Common myeloid progenitor, CD34-positive (primary cell): ENCODE measurements at places on chromosomes 13 and 19.

DNA sequence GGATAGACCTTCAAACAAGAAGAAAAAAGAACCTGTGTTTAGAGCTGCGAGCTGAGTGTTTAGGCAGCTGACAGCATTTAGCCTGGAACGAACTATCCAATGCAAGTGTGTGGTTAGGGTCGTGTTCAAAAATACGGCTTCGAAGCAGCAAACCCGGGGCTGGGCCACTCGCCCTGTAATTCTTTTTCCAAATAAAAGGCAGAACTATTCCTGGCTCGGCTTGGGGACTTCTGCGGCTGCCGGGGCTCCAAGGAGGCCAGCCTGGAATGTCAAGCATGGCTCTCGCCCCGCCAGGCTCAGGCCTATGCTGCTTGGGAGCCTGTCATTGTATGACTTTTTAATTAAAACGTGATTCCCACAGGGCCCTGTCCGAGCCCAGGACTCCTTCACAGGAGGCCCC is 51.7 kb upstream of the KLF2 start:
- H3K4me3 ChIP-seq: no peak overlapping the region
- H3K36me3 ChIP-seq: no peaks in the 10 kb centered on the region
- no peaks in the 10 kb centered on the region for H3K27me3 ChIP-seq
- H3K27ac ChIP-seq: no peak overlapping the region

DNA sequence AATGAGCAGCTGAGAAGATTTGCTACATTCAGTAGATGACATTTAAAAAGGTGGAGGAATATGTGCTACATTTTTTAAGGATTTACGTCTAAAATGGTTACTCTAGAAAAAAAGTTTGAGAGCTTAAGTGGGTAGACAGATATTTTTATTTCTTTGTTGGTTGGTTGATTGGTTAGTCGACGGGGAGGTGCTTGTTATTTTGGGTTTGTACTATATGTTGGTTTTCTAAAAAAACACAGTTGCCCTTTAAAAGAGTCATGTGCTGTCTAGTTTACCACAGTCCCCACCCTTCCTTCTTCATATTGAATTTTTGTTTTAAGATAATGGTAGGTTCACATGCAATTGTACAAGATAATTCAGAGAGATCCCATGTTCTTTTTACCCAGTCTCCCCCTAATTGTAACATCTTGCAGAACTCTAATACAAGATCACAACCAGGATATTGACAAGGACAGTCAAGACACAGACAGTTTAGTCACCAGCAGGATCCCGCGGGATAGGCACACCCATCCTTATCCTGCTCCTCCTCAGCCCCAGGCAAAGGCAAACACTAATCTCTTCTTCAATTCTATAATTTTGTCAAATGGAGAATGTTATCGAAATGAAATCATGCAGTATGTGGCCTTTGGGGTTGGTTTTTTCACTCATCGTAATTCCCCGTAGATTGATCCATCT is 171.4 kb downstream of the FOXO1 start:
- no peaks in the 10 kb centered on the region for H3K27me3 ChIP-seq
- DNase-seq: no peak
- no peaks in the 10 kb centered on the region for H3K36me3 ChIP-seq
- peaks cover 6% of the 10 kb centered on the region for H3K4me1 ChIP-seq

DNA sequence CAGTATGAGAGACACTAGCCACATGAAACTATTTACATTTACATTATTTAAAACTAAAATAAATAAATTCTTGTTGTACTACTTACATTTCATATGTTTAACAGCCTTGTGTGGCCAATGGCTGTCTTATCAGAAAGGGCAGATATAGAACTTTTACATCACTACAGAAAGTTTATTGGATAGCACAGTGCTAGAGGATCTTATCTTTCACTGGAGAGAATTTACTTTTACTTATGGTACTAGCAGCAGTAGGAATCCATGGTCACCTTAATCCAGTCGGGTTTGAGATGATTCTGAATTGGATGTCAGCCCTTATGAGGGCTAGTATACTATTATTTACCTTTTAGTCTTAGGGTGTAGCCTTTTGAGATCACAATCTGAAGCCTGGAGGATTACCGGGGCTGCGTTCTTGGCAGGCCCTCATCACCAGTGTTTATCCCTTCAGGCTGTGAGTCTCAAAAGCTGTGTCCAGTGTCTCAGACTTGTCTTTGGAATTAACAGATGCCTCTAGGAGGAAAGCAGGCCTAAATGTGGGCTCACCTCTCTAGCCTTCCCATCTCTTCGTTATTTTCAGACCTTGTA is 21.7 kb downstream of the IFT88 start:
- no peak for DNase-seq
- H3K4me3 ChIP-seq: no peak overlapping the region
- no peaks in the 10 kb centered on the region for H3K27me3 ChIP-seq
- no peaks in the 10 kb centered on the region for H3K4me1 ChIP-seq
- peaks cover 13% of the 10 kb centered on the region for H3K36me3 ChIP-seq

DNA sequence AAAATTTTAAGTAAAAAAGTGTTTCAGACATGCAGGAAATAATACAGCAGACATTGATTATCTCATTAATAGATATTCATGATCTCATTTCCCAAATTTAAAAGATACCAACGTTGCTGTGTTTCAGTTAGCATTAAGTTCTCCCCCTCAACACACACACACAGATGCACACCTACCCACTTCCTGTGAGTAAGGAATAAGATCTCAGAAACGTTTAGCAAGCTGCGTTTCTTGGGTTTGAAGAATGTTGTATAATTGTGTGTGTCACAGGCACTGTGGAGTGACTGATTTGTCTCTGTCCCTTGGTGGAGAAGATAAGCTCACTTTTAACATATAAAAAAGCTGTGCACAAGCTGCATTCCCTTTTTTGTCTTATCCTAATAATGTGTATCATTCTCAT is 196.8 kb downstream of the PDS5B start:
- no peaks in the 10 kb centered on the region for H3K27me3 ChIP-seq
- H3K4me3 ChIP-seq: no peak overlapping the region
- H3K4me1 ChIP-seq: peaks cover 13% of the 10 kb centered on the region
- peaks cover 21% of the 10 kb centered on the region for H3K36me3 ChIP-seq

DNA sequence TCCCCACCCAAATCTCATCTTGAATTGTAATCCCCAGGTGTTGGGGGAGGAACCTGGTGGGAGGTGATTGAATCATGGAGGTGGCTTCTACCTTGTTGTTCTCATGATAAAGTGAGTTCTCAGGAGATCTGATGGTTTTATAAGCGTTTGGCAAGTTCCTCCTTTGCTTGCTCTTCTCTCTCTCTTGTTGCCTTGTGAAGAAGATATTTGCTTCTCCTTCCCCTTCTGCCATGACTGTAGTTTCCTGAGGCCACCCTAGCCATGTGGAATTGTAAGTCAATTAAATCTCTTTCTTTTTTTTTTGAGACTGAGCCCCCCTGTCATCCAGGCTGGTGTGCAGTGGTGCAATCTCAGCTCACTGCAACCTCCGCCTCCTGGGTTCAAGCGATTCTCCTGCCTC is 34.4 kb downstream of the VSTM1 start:
- no peaks in the 10 kb centered on the region for H3K36me3 ChIP-seq
- H3K4me3 ChIP-seq: no peak overlapping the region
- H3K27me3 ChIP-seq: peaks cover 2% of the 10 kb centered on the region
- DNase-seq: no peak
- H3K27ac ChIP-seq: no peak overlapping the region

DNA sequence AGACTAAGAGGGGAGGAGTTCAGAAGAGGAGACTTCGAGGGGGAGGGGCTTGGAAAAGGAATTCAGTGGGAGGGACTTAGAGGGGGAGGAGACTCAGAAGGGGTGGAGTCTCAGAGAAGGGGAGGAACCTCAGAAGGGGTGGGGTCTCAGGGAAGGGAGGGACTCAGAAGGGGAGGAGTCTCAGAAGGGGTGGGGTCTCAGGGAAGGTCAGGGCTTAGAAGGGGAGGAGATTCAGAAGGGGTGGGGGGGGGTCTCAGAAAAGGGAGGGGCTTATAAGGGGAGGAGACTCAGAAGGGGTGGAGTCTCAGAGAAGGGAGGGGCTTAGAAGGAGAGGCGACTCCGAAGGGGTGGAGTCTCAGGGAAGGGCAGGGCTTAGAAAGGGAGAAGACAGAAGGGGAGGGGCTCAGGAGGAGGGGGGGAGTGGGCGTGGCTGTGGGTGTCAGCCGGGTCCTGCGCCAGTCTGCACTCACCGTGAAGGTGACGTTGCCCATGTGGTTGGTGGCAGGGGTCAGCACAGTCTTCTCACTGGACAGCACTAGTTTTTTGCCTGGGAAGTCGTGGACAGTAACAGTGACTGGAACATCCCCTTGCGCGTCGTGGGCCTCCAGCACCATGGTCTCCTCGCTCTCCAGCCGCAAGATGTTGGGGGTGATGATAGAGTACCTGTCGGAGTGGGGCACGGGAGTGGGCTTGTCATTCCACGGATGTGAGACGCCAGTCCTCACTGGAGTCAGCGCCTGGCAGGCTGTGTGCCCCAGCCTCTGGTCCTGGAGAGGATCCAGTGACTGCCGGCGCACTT is 1.5 kb downstream of the C3 start:
- peak; percentile 76 for DNase-seq
- H3K27me3 ChIP-seq: no peaks in the 10 kb centered on the region
- no peak overlapping the region for H3K27ac ChIP-seq
- peaks cover 37% of the 10 kb centered on the region for H3K4me1 ChIP-seq
- H3K4me3 ChIP-seq: no peak overlapping the region

GRCh38 chr19:38727868-38728660 is 16.2 kb downstream of the CAPN12 start:
- H3K4me3 ChIP-seq: no peak overlapping the region
- peak; percentile 45 for DNase-seq
- peak overlapping the region; percentile 14 for H3K27ac ChIP-seq
- peaks cover under 1% of the 10 kb centered on the region for H3K4me1 ChIP-seq
- peaks cover 73% of the 10 kb centered on the region for H3K36me3 ChIP-seq
- H3K27me3 ChIP-seq: no peaks in the 10 kb centered on the region

GRCh38 chr19:47779524-47780214 is 1.2 kb downstream of the SELENOW start:
- no peaks in the 10 kb centered on the region for H3K4me1 ChIP-seq
- DNase-seq: no peak
- H3K4me3 ChIP-seq: no peak overlapping the region
- no peak overlapping the region for H3K27ac ChIP-seq
- no peaks in the 10 kb centered on the region for H3K27me3 ChIP-seq

- H3K27me3 ChIP-seq: no peaks in the 10 kb centered on the region
- H3K27ac ChIP-seq: no peak overlapping the region
- H3K4me1 ChIP-seq: peaks cover 19% of the 10 kb centered on the region
- no peak overlapping the region for H3K4me3 ChIP-seq
- H3K36me3 ChIP-seq: peaks cover 48% of the 10 kb centered on the region
- peak; percentile 32 for DNase-seq
Observed at GRCh38 chr19:44005973-44006372, 3.2 kb downstream of the ZNF230 start.

GRCh38 chr19:40776364-40776763 is 1.0 kb downstream of the MIA start:
- no peaks in the 10 kb centered on the region for H3K27me3 ChIP-seq
- no peak overlapping the region for H3K4me3 ChIP-seq
- no peak overlapping the region for H3K27ac ChIP-seq
- no peak for DNase-seq
- H3K36me3 ChIP-seq: no peaks in the 10 kb centered on the region
